ENCODE measurements at places on chromosomes 7 and 10.
A peak's percentile ranks its signal among the peaks of the same experiment; 100 is the strongest.

DNA sequence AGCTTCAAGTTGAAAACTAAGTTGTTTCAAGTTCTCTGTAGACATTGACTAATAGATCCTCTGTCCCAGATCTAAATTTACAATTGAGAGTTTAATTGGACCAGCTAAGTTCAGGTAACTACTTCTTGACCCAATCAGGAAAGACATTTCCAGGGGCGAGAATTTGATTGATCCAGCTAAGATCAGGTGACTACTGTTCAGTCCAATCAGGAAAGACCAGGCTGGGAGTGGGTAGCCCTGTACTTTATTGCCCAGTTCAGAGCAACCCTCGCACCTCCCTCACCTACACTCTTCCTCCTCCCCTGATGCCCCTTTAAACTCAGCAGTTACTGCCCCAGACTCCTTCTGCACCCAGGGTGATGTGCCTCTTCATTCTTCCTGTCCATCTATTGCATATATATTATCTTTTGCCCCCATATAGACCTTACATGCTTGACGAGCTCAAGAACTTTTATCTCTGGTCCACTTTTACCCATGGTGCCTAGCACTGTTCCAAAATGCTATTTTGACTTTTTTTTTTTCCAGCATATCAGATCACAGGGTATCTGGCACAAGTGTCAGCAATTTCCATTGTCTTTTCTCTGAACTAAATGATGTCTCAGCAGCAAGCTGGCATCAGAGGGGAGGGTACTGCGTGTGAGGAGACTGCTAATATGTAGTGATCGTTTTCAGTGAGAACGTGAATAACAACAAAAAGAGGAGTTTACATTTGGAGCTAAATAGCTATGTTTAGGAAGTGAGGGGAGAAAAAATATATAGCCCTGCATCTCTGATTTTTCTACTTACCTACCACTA lies 169.4 kb downstream of the KIAA1217 start:
- DNase-seq, result no peak

DNA sequence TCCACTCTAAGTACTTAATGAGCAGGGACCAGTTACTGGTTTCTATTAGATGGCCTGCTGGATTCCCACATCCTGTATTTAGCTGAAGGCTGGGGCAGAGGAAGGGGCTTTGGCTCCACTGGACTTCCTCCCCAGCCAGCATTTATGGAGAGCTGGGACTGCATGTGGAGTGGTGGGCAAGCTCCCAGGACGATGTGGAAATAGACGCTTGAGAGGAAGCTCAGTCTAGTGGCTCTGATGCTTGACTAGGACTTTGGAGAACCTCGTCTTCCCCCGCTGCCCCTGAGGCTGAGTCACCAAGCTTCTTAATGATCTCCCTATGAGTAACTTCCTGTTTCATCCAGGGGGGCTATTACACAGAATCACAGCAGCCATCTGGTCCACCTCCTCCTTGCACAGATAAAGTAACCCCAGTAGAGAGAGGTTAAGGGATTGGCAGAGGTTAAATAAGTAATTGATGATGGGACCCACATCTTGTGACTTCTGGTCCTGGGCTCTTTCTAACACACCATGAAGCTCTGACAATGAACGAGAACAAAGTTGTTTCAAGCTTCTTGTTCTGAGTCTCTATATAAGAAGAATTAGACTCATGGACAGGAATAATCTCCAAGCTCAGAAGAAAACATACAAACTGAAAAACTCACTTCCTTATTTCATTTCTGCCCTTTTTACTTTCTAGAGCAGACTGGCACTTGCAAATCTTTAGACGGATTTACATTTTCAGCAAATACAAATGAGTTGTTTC lies 126.2 kb downstream of the PRPF18 start:
- DNase-seq, result peak; percentile 21

DNA sequence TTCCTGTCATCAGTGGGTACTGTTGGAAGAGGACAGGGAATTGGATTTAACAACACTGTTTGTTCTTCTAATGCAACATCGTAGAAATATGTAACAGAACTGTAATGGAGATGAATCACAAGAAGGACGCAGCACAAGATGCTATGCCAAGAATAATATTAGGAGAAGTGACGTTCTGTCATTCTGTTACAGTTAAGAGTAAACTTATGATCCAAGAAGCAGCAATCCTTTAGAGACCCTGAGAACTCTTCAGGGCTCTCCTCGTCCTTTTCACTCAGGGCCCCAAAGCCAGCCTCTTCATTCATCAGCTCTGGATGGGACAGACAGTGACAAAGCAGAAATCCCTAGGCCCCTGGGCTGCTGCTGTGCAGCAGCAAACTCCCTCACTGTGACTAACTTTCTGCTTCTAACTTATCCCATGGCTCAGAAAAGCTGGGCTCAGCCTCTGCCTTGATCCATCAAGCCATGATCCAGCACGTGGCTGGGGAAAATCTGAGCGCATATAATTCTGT lies 8.7 kb upstream of the IL6 start:
- DNase-seq, result no peak

DNA sequence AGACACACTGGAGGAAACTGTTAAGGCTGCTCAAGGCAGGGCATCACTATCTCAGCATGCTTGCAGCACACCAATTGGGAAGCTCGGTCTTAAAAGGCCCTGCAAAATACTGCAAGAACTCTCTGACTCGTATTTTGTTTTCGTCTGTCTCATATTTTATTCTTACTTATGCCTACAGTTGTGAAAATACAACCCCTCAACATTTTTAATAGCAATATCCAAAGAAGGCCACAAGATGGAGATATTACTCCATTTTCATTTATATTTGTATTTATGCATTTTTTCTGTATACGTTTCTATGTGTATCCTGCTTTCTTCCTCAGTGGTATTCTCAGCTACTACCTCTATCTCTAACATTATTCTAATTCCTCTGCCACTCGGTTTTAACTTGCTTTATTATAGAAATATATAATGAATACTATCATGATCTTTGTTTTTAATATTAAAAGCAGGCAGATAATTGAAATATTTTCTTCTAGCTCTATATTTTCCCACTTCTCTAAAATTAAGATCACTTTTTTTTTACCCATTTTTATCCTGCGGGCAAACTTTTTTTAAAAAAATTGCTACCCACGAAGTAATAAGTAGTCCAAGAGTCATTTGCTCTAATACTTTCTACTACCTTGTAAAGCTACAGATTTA lies 10.0 kb downstream of the DNAJC1 start:
- DNase-seq, result peak; percentile 33

DNA sequence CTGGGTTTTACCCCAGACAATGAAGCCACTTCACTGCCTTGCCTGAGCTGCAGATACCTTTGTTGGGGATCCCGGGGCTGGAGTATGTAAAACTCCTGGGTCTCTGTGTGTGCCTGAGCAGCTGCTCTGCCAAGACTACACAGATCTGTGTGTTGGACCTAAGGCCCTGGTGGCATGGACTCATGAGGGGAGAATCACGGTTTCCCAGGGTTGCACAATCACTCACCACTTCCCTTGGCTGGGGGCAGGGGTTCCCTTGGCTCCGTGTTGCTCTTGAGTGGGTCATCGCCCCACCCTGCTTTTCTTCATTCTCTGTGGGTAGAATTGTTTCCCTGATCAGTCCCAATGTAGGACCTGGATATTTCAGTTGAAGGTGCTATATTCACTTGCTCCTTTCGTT lies 13.9 kb upstream of the TBATA start:
- DNase-seq, result no peak

GRCh38 chr10:71035511-71036296 lies 147.3 kb upstream of the PCBD1 start:
- no peak for DNase-seq

GRCh38 chr7:68963552-68963951 lies 634.7 kb upstream of the AUTS2 start:
- no peak for DNase-seq

- DNase-seq, result no peak
Observed at GRCh38 chr7:50641442-50642405, 76.5 kb upstream of the DDC start.

GRCh38 chr7:15967551-15967950 lies 281.1 kb upstream of the MEOX2 start:
- no peak for DNase-seq

DNA sequence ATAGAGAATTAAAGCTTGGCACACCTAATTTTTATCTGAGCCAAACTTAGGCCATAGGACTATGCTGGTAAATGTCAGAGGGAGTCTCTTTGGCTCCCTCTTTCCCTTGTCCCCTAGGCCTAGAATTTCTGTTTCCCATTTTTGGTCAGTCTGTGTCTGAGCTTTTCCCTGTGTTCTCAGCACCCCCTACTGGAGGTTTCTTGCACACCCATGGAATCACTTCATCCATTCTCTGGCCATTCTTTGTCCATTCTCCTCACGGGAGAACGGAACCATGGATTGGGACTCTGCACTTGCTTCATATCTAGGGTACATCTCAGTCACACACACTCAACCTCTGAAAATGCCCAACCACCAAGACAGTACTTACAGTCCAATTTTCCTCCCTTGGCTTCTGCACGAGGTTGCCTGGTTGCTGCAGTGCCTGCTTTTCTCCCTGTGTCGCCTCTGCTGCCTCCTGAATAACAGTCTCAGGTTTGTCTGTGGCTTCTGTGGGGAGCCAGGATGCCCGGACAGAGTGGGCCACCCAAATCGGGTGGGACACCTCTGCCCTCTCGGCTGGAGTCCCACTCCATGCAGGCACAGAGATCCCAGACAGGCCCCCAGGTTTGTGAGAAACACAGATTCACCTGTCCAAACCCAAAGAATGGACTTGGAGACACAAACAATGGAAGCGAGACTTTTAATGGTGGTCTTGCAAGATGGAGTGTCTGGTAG lies 35.1 kb upstream of the DNAH11 start:
- DNase-seq, result peak; percentile 11

DNA sequence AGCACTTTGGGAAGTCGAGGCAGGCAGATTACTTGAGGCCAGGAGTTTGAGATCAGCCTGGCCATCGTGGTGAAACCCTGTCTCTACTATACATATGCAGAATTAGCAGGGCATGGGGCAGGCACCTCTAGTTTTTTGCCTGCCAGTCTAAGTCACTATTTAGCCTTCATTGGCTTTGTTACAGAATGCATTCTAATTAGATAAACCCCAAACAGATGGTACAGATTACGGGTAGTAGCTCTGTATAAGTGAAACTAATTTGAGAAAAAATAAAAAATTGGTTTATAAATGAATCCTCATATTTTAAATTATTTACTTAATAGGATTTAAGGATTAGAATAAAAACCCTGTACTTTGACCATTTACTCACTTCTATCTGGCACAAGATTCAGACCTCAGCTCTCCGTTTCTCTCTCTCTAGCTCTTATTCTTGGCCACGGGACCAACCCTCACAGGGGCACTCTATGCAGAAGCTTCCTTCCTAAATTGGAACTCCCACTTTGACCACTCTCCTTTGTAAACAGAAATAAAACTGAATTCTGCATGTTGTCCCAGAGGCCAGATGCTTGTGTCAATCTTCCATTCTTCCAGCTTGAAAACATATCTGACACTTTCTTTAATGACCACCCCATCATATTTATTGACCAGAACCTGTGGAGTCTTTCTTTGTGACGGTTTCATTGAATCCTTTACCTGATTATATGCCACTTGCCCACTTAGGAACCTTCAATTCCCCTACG lies 26.8 kb downstream of the BET1 start:
- DNase-seq, result no peak

DNA sequence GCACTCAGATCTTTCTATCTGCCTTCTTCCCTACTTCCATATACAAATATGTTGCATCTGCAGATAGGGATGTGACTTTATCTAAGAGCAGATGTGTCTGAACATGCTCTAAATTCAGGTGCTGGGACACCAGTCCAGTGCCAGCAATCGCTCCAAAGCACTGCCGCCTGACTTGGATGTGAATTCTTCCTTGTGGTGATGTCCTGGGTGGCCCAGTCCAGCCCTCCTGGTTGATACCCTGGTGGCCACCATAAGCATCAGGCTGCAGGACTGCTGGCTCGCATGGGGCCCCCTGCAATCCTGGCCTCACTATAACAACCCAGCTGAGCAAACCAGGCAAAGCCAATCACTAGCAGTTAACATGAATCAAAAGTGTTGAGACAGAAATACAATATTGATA lies 149.2 kb upstream of the PDE1C start:
- no peak for DNase-seq

DNA sequence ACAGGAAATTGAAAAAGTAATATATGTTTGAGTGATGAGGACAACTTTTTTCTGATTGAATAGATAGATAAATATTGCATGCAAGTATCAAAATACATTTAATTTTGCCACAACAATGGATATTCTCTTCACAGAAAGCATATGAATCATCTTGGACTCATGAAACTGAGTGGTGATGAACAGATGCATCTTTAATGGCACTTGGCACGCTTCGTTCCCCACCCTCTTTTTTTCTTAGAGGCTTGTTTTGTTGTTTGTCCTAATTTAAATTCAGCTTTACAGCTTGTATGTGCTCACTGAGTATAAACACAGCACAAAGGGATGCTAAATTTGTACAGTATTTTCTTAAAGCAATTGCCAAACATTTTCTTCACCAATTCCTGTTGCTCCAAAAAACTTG lies 145.0 kb upstream of the YAE1 start:
- DNase-seq, result no peak

- DNase-seq, result no peak
Observed at GRCh38 chr7:26477381-26477990, 185.8 kb downstream of the SNX10 start.

DNA sequence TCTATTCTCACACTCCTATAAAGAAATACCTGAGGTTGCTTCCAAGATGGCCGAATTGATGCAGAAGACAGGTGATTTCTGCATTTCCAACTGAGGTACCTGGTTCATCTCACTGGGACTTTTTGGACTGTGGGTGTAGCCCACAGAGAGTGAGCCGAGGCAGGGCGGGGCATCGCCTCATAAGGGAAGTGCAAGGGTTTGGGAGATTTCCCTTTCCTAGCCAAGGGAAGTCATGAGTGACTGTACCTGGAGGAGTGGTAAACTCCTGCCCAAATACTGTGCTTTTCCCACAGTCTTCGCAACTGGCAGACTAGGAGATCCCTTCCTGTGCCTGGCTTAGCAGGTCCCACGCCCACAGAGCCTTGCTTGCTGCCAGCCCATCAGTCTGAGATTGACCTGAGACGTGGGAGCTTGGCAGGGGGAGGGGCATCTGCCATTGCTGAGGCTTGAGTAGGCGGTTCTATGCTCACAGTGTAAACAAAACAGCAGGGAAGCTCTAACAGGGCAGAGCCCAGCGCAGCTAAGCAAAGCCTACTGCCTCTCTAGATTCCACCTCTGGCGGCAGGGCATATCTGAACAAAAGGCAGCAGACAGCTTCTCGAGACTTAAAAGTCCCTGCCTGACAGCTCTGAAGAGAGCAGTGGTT lies 152.2 kb downstream of the ARL4A start:
- DNase-seq, result no peak

DNA sequence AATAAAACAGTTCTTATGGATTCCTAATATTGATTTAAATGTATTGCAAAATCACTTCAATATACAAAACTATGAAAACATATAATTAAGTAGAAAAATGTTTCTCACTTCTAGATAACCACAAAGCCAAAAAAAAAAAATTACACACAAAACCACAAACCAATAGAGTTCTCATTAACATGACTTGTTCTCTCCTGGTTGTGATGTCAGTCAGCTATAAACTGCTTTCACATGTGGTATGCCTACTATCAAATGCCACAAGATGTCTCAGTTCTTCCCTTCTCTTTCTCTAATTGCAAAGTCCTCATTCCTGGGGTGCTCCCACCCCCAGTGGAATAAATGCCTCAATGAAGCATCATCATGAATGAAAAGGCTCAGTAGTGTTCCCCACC lies 16.6 kb downstream of the GNAI1 start:
- no peak for DNase-seq
